Gastroesophageal sphincter (tissue), 4 donors: ENCODE measurements at places on chromosomes 16 and 17. TPM values are rescaled to one million over a fixed set of nuclear protein-coding genes. Genes with fewer than 3 reads are reported as not detected.

The CTF1 gene
- 5.1 TPM for total RNA-seq

The EIF3CL gene
- 102 TPM for total RNA-seq

The SMIM5 gene
- 6.8 TPM for total RNA-seq

DNA sequence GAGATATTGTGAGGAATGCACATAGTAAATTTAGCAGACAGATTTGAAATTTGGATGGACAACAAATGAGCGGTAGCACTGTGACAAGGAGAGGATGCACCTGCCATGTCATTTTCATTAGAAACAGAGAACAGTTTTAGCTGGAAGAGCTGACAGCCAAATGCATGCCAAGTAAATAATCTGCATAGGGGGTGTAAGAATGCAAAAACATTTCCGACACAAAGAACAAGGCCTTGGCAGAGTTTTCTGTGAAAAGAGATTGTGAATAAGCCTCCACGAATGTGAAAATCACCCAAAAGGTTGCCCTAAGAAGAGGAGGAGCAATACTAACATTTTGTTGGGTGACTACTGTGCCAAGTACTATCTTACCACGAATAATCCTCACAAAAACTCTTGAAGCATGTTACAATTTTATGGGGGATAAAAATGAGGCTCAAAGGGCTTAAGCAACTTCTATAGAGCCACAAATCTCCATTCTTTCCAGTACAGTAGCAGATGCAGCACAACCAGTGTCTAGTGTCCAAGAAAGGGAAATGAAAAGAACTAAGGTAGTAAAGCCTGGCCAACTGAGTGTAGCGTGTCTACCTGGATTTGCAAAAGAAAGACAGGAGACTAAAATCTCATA, 28.3 kb downstream of the TMEM100 start:
- ATAC-seq, result no peak

- no peak for ATAC-seq
Observed at GRCh38 chr17:40071313-40072039, 8.7 kb downstream of the THRA start.

DNA sequence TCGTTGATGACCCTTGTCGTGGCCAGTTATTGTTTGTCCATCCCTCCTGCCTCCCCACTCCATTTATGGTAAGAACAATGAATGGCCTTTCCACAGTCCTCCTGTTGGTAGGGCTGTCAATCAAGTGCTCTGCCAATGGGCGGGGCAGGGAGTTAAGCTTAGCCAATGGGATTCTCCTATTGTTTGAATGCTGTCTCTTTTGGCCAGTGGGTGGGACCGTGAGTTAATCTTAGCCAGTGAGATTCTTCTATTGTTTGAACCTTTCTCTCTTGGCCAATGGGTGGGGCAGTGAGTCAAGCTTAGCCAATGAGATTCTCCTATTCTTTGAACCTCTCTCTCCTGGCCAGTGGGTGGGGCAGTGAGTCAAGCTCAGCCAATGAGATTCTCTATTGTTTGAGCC, 85.4 kb downstream of the IRX3 start:
- no peak for ATAC-seq

GRCh38 chr16:59848296-59848695, 1114.2 kb upstream of the GOT2 start:
- ATAC-seq, result no peak

- ATAC-seq, result no peak
Observed at GRCh38 chr16:85557971-85558657, 55.0 kb upstream of the GSE1 start.

DNA sequence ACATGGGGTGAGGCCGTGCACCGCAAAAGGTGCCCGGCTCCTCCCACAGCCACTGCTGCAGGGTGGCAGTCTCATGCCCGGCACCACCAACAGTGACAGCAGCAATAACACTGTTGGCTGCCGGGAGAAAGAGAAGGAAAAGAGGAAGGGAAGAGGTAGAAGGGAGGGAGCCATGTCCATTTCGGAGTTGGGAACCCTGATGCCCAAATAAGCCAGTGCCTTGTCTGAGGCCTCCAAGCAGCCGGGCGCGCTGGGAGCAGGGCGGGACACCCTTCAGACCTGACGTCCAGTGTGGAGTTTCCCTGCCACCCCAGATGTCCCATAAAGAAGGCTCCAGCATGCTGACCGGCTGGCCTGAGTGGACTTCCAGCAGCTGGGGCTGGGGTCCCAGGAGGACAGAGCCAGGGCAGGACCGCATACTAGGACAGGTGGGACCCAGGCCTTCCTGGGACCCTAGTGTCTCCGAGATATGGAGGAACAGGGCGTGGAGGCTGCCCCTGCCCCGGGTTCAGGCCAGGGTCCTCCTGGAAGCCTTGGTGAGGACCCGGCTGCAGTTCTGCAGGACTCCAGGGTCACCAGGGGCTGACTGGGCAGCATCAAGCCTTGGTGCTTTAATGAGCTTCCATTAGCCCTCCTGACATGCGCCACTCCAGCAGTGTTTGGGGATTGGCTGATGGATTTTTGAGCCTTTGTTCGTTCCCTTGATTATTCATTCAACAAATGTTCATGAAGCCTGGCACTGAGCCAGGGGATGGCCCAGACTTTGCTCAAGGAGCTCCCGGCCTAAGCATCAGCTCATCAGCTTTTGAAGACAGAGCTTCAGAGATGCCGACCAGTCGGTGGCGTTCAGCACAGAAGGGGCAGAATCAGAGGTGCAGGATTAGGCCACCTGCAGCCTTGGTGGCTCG, 223.6 kb upstream of the CIBAR2 start:
- no peak for ATAC-seq

DNA sequence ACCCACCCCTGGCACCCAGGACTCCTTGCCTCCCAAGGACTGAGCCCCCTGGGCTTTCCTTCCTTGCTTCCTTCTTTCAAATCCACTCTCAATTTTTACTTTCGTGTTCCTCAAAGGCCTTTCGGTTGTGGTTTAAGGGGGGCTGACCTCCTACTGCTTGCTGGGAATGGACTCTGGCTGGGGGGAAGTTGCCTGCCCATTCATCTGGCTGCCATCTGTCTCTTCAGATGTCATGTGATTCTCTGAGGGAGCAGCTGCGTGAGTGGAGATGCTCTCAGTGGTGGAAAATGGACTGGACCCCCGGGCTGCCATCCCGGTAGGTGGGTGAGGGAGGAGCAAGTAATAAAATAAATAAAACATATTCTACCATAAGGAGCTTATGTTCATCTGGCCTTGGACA, 93.8 kb upstream of the RPRML start:
- ATAC-seq, result no peak

- no peak for ATAC-seq
Observed at GRCh38 chr16:78987666-78988065, 612.9 kb downstream of the MAF start.
